HTR-8/SVneo (cell line): ENCODE measurements at places on chromosomes 5 and 9.

DNA sequence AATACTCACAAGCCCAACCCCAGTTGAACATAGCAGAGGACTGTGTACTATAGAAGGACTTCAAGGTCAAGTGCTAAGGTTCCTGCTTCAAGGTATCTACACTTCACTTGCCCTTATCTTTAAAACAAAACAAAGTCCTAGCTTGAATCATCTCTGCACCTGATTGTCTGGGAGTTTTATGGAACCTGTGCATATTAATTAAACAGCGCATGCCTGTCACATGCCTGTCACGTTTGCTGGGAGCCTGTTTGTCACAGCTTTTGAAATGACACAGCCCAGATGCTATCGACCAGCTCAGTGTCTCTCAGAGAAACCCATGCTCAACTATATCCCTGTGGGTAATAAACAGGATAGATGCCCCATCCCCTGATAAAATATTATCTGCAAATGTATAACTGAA lies 476.0 kb downstream of the ZSWIM6 start:
- no peak for DNase-seq

DNA sequence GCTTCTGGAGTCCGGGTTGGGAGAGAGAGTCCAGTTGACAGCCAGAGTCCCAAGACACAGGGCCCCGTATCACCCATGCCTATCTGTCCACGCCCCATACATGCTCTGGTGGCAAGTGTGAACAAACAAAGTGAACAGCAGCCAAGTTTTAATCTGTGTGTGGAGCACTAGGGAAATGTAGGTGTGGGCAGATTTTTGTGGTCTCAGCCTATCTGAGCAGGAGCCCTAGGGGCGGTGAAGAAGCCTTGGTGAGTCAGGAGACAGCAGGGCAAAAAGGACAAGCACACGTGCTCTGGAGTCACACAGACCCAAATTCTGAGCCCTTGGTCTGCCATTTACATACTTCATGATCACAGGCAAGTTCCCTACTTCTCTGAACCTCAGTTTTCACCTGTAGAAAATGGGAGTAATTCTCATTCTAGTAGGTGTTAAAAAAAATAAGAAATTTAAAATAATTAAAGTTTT lies 23.2 kb downstream of the EGR1 start:
- DNase-seq = no peak

DNA sequence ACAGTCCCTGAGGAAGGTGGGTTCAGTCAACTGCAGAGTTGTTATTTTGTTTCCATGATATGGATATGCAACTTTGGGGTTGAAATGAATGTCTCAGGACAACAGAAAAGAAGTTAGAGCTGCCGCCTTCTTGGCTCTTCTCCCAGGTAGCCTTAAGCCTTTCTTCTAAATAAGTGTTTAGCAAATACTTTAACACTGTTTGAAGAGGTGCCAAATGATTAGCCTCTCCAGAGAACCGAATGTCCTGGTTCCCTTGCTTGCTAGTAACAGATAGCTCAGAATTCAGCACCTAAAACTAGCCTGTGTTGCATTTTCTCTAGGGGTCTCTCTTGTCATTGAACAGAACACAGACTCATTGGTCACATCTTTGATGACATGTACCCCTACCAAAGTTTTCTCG lies 127.7 kb upstream of the PIK3R1 start:
- DNase-seq = no peak

DNA sequence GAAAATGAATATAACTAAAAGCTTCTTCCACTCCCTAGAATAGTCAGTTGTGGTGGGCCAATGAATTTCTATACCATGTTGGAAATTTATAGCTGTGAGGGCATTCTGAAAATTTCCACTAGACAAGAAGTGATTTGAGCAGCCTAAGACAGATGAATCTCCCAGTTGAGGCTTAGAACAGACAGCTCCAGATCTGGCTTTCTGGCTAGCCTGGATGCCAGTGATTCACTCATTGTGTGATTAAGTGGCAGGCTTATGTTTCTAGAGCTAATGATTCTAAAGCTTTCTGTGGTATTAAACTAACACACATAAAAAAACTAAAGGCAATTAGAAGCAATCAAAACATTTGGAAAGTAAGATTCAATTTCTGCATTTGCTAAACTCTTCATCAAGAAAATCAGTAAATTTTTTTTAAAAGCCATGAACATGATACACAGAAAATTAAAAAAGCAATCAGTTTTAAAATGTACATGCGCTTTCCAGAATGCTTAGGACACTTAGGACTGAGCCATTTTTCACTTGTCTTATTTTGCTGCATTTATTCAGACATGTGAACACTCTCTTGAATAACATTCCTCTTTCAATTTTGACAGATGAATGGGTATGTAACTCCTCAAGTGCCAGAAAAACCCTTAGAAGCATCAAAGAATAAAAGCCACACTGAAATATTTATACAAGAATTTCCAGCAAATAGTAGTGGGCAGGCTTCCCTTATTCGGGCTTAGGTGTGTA lies 100.5 kb upstream of the GNAQ start:
- no peak for DNase-seq

GRCh38 chr9:618478-618877 lies 223.0 kb upstream of the DMRT1 start:
- DNase-seq = no peak

GRCh38 chr5:133930061-133930812 lies 38.2 kb downstream of the C5orf15 start:
- DNase-seq = peak; percentile 28

GRCh38 chr5:58066557-58066956 lies 393.3 kb downstream of the PLK2 start:
- DNase-seq = no peak

DNA sequence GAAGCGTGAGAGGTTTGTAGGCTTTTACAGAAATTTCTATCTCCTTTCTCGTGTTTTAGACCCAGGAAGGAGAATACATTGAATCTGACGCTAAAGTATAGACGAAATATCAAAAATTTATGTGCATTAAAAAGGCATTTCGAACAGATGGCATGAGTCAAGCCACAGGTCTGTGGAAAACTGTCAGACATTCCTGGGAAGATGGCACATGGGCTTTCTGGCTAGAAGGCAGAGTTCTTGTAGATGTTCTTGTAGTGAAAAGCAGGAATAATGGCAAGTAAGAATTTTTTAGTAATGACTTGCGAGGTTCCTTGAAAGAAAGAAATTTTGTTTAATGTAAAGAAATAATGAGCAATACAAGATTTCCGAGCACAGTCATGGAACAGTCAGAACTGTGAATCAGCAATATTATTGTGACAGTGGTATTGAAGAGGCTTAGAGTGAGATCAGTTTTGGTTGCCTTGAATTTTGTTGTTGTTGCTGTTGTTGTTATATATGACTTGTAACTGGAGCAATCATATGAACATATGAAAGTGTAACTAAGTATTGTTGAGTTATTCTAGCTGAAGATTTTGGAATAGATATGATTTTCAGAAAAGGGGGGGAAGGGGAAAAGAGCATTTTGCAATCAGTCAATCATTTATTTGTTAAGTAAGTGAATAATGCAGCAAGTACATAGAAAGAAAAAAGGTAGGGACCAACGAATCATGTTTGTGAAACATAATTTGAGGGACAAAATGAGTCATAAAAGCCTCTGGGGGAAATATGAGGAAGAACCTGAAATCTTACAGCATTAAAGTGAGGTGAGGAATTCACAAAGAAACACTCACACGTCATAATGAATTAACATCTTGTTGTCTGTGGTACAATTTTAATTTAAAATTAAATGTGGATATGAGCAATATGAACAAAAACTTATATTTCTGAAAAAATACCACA lies 339.0 kb upstream of the CTNND2 start:
- DNase-seq = peak; percentile 10
